ENCODE measurements at places on chromosomes 6 and 20.

- no peak for DNase-seq
Observed at GRCh38 chr6:75065523-75065922, 140.3 kb downstream of the COL12A1 start.

DNA sequence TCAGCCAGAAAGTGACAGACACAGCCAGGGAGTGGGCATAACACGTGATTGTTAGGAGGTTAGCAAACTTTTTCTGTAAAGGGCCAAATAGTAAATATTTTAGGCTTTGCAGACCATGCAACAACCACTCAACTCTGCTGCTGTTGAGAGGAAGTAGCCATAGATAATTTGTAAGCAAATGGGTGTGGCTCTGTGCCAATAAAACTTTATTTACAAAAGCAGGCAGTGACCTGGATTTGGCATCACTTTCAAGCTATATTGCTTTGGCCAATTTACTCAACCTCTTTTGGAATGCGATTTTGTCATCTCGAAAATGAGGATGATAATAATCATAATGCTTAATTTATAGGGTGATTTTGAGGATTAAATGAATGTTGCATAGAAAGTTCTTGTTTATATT lies 152.6 kb downstream of the TSHZ2 start:
- no peak for DNase-seq

DNA sequence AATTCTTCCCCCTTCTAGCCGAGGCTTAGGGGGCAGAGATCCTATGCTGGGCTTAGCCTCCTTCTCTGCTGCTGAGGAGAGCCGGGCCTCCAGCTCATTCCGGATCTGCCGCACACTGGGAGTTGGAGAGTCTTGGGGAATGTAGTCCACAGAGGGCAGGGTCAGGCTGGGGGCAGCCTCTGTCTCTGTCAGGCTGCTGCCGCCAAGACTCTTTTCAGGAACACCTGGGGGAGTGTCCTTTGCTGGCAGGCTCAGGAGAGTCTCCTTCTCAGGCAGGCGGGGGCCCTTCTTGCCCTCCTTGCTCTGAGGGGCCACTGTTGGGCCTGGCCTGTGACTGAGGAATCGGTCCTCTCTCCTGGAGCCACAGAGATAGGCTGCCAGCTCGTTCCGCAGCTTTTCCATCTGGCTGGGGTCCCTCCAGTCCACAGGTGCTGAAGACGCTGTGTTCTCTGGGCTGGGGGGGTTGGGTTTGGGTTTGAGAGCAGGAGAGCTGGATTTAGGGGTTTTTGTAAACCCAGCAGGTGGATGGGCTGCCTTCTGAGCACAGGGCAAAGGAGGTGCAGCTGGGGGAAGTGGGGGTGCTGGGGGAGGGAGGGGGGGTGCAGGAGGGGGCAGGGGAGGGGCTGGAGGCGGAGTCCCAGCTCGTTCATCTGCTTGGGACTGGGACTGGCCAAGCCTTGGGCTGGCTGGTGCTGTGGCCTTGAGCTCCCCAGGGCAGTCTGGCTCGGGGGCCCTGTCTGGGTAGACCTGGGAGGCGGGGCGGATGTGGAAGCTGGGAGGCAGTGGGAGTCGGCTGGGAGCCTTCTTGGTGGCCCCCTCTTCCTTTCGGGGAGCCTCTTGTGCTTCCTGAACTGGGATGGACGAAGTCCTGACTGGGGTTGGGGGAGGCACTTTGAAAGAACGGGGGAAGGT lies 36.1 kb downstream of the C6orf132 start:
- no peak for DNase-seq

DNA sequence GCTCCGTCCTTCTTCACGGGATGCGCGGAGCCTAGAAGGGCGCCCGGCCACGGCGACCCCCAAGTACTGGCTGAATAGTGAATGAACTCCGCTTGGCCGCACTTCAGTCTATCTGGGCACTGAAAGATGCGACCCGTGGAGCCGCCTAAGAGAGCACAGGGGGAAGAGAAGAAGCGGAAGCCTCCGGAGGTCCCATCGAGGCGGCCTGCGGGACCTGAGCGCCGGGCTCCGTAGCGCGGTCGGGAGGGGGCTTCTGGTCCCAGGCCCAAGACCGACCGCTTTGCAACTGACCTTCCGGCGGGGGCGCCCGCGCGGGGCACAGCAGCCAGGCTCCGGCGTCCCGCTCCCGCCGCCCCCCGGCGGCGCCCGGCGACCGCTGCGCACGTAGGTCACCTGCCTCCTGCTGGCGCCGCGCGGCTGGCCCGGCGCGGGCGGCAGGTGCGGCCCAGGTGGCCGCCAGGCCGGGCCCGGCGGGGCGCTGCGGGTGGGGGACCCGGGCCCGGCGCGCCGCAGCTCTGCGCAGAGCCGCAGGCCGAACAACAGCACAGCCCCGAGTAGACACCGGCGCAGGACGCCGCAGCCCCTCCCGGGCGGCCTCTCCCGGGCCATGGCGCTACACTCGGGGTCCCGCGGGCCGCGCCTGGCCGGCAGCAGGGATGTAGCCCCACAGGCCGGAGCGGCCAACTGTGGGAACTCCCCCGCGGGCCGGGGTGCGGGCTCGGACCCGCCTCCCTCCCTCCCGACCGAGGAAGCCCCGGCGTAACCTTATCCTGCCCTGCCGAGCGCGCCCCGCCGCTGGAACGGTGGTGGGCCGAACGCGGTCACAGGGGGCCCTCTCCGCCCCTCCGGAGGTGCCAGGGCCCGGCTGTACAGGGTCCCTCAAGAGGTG lies at the start of gene METTL24:
TSS of gene METTL24 (minus strand) at position 686 of the 889 bp plus-strand sequence. CDS start at position 609, 77 bp downstream.
- no peak for DNase-seq

GRCh38 chr20:20173254-20173653 lies 120.9 kb downstream of the CFAP61 start:
- DNase-seq, result no peak

DNA sequence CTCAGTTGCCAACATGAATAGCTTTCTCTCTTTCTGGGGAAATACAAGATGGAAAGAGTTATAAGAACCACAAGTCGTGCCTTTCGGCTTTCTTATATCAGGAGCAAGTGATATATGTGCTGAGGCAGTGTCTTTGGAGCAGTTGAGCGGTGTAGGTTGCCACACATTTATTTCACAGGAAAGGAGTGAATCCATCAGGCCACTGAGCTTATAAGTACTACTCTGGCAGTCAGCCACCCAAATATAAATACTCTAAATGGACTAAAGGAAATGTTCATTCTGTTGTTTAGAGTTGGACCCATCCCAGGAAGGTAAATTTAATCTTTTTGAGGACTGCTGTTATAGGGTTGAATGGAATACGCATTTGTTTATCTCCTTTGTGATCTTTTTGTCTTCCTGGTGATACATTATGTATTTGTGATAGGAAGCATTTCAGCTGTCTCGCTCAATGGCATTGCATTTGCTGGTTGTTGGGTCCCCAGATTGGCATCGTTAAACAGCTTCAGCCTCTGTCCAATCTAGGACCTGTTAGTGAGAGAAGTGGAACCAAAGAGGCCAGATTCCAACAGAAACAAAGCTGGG lies 139.7 kb downstream of the SOBP start:
- DNase-seq, result no peak

DNA sequence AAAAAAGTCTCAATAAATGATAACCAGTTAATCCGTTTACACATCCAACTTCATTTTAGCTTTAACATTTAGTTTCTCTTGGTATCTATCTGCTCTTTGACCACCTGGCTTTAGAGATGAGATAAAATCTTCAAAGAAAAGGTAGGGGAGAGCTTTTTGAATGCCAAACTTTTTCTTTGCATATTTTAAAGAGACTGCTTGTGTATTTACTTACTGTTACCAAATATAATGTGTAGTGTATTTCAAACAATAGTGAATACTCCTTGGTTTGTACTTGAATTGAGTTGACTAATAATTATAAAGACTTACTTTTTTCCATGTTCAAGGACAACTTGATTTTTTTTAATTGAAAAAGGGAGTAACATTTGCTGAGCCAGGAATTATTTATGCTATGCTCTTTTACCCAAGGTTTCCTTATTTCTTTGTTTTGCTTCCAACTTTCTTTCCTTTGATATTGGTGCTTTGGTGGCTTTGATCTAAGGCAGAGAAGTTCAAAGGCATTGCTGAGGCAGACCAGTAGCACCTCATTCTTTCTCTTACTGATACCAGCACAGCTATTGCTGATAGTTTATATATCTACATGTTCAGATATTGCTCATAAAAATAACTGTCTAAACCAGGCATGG lies 7.8 kb downstream of the CCDC170 start:
- no peak for DNase-seq

DNA sequence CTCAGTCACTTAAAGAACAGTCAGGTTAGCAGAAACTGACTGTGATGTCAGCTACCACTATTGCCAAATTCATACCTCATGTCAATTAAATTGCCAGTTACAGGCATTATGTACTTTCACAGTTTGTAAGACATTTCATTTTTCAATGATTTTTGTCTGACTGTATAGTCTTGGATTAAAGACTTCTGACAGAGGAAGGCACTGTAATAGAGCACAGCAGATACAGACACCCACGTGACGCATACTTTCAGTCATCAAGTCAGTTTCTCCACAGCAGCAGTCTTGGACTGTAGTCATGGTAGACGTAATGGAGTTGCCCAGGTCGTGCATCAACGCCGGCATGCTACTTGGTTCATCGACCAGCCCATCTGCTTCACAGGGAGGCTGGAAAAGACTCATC lies 29.5 kb upstream of the ELOVL5 start:
- DNase-seq, result no peak

GRCh38 chr6:132659082-132659481 lies at the start of gene TAAR1:
TAAR1 (minus strand) TSS chr6:132659182; CDS start chr6:132646003, 13,179 bp downstream.
- DNase-seq, result no peak

- no peak for DNase-seq
Observed at GRCh38 chr6:159716247-159717096, 10.8 kb upstream of the WTAP start.

- DNase-seq, result no peak
Observed at GRCh38 chr6:73980096-73980495, 284.1 kb downstream of the CD109 start.

DNA sequence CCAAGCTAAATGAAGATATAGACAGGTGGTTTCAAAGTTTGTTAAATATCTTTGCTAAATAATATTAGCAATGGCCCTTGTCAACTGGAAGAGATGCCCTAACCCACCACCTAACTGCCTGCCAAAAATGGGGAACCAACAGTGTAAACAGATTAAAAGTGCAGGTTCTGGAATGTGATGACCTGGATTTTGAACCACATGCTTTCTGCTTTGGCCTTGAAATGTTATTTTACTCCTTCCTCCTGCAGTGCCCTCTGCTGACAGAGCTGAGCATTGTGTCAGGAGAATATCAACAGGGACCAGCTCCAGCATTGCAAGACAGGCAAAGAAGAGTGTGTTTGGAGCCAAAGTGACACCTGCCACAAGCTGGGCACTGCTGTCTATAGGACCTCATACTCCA lies 226.6 kb downstream of the MYLK4 start:
- no peak for DNase-seq
